ENCODE measurements at places on chromosomes 11 and 22.

DNA sequence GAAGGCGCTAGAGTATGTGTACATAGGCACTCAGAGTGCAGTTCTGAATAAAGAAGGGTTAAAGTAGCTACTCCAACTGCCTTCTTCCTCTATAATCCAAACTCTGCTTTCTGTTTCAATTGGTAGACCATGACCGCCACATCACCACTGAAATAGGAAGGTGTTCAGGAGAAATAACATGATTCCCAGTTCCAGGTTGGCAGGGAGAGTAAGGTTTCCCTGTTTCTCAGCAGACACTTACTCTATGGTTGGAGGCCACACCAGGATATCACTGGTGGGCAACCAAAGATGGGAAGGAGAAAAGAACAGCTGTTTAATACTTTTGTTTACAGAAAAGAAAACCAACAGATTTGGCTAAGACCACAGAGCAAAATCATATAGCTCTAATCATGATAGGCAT is 37.9 kb downstream of the PAK1 start:
- no peak for DNase-seq

DNA sequence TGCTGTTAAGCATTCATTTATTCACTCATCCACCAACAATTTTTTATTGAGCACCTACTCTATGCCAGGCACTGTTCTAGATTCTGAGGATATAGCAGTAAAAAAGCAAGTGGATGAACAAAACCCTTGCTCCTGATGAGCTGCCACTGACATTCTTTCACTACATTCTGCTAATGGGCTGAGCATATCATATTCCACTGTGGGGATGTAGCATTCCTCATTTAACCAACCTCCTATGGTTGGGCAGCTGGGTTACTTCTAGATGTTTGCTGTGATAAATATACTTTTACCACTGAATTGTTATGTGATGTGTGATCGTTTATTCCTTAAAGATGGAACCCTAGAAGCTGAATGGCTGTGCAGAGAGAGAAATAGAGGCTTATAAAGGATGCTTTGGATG is 176.9 kb downstream of the MN1 start:
- peak; percentile 61 for DNase-seq

GRCh38 chr11:111326824-111327223 is 28.5 kb downstream of the POU2AF3 start:
- DNase-seq, result no peak

GRCh38 chr11:113393501-113393985 is 6.0 kb downstream of the ANKK1 start:
- no peak for DNase-seq

GRCh38 chr11:8593935-8594909 is at the start of gene STK33:
Gene STK33, minus strand, starts transcription at chr11:8594228. Its CDS starts 119,323 bp downstream, at chr11:8474905.
- DNase-seq, result peak; percentile 42

DNA sequence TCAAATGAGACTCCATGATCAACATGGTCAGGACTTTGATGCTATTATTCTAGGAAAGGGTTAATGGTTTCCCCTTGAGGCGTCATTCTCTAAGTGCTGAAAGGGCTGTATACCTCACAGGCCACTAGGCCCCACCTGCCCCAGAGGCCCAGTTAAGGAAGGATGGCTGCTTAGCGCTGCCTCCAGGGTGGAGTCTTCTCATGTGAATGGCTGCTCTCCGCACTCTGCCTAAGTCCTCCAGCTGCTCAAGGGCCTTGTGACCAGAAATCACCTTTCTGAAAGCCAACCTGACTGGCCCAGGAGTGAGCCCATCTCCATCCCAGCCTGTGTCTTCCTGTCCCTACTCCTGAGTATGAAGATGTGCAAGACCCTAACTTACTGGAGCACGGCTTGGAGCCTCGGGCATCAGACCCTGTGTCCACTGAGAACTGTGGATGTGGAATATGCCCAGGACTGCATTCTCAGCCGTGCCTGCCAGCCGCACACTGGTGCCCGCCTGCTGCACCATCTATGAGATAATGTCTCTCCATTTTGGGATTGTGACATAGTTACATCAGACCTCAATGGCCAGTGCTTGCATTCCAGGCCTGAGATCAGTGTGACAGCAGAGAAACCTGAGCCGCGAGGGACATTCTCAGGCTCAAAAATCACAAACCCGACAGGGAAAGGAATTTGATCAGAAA is 51.0 kb downstream of the SNX19 start:
- peak; percentile 22 for DNase-seq

- no peak for DNase-seq
These were observed 66.0 kb downstream of the KCNQ1 start for GRCh38 chr11:2510626-2511402.

DNA sequence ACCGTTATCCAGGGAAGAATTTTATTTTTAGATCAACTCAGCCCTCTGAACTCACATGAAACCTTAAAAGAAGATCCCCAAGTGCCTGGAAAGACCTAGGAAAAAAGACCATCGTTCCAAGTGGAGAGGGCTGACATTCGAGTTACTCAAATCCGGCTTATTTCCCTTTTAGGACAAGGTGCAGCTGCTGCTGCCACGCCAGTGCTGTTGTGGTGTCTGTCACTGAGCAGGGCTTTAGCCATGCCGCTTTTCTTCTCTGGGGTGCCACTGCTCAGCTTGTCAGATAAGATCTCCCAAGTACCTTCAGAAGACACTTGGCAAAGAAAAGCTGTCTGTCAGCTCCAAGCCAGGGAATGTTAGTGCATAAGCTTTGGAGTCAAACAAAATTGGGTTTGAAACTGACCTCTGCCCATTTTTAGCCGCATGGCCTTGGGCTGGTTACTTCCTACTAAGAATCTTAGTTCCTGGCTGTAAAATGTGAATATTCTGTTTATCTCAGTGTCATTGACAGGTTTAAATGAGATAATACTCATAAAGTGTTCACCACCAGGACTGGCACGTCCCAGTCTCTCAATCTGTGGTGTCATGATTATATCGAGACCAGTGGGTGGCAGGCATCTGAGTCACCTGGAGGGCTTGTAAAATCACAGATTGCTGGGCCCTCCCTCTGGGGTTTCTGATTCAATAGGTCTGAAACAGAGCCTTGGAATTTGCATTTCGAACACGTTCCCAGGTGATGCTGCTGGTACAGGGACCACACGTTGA is 117.5 kb downstream of the PKNOX2 start:
- no peak for DNase-seq

DNA sequence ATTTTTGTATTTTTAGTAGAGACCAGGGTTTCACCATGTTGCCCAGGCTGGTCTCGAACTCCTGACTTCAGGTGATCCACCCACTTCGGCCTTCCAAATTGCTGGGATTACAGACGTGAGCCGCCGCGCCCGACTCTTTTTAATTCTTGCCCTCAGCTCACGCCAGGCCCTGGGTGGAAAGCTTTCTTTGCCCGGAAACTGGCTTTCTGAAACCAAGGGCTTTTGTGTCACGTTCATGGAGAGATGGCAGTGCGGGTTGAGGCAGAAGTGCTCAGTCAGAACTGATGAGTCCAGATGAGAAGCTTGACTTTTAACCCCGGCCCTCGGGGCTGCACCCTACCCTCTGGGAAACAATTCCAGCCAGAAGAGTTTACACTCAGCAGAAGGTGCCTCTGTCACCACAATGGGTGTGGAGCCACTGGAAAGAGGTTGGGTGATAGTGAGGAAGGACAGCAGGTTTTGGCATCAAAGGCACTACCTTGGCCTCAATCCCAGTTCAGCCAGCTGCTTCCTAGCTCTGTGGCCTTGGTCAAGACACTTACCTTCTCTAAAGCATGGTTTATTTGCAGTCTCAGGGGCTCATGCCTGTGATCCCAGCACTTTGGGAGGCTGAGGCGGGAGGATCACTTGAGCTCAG is 890 bp upstream of the ARFGAP3 start:
- no peak for DNase-seq

DNA sequence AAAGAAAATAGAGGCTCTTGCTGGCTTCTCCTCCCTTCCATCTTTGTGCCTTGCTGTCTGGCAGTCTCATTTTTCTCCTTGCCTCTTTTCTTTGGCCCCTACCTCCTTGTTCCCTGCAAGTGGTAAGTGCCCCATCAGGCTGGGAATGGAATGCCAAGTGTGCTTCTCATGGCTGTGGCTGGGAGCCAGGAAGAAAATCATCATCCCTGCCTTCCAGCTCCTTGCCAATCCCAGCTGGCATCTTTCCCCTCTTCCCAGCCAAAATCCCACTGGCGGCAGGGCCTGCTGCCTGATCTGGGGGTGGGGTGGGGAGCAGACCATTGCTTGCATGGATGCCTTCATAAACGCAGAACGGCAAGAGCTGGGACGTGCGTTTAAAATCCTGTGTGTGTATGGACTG is 27.0 kb upstream of the SLC25A18 start:
- peak; percentile 5 for DNase-seq

DNA sequence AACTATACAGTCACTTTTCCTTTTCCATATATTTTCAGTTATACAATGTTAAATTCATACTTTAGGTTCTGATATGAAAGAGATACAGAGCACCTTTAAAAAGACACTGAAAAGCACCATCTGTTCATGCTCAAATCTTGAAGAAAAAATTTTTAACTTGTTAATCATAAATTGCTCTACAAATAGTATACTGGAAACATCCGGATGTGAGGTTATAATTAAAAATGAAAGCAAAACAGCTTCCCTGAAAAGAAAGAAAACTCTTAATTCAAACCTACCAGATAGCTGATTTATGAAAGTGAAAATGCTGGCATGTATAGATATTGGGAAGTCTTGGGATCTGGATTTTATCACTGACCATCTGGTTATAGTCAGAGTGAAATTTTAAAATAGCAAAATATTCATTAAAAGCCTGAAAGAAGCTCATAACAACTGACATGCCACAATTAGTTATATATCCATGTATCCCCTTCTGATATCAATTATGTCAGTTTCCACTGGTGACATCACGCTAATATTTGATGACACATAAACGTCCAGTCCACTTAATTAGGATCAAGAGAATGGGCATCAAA is 740.0 kb downstream of the DLG2 start:
- DNase-seq, result peak; percentile 28

- DNase-seq, result no peak
These were observed 6.9 kb upstream of the SYT8 start for GRCh38 chr11:1827931-1828330.

GRCh38 chr22:50459496-50460140 is 15.2 kb downstream of the SBF1 start:
- DNase-seq, result no peak

DNA sequence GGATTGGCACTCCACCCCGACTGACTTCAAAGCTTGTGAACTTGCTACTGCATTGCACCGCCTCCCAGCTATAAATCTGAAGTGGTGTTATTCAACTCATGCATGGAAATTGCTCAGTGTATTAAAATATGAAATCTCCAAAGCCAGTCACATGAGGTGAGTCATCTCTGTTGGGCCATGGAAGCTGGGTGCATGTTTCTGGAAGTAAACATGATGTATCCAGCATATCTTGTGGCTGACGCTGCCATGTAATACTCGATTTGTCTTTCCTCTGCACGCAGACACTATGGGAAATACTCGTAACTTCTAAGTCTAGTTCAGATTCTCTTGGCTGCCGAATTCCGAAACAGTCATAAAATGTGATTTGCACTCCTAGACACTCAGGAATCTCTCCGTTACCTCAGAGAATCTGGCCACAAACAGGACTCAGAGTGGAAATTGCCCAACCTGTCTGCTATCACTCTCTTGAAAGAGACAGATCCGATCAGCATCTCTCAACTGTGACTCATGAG is 154.9 kb upstream of the MPPED2 start:
- peak; percentile 90 for DNase-seq

- no peak for DNase-seq
These were observed 72.3 kb downstream of the MN1 start for GRCh38 chr22:27729246-27729645.

DNA sequence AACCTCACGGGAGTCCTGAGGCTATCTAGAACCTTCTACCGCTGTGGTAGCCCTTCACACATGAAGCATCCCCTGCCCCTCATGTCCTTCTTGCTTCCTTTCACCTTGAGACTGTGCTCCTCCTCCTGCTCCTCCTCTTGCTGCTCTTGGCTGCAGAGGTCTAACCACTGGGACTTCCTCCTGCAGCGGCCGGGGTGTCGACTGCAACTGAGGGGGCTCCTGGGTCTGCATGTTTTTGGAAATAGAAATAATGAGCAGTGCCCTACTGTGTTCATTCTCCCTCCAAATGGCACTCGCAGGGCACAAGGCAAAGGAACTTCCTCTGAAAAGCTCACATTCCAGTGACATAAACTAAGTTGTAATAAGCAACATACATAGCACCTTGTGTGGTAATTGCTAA is 14.8 kb downstream of the PIWIL3 start:
- DNase-seq, result no peak

- DNase-seq, result no peak
These were observed 161.7 kb upstream of the CADM1 start for GRCh38 chr11:115665958-115666357.

DNA sequence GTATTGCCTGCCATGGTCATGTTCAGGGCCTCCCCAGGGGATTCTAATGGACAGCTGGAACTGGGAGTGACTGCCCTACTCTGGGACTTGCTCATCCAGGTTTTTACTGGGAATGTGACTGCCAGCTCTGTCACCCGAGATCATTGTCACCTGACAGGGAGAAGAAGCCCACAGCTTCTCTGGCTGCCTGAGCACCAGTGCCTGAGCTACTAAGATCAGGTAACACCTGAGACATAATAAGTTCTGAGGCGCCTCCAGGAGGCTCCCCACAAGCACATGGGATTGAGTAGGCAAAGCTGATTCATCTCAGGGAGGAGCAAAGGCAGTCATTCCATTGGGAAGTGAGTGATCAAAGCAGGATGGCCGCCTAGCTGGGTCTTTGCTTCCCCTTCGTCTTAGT is 84.2 kb upstream of the GALNT18 start:
- DNase-seq, result no peak

DNA sequence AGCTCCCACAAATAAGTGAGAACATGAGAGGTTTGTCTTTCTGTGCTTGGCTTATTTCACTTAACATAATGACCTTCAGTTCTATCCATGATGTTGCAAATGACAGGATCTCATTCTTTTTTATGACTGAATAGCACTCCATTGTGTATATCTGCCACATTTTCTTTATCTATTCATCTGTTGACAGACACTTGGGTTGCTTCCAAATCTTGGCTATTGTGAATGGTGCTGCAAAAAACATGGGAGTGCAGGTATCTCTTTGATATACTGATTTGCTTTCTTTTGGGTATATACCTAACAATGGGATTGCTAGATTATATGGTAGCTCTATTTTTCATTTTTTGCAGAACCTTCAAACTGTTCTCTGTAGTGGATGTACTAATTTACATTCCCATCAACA is 13.3 kb downstream of the GVQW3 start:
- no peak for DNase-seq

DNA sequence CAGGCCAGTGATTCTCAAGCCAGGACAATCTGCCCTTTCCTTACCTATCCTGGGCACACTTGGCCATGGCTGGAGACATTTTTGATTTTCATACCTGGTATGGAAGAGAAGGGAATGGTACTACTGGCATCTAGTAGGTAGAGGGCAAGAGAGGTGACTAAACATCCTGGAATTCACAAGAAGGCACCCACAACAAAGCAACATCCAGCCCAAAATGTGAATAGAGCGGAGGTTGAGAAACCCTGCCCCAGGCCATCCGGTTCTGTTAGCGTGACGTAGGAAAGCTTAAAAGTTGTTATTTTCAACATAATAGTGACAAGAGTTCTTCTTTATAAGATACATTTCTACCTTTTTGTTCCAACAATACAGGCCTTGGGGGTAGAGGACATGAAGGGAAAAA is 114.9 kb upstream of the ALX4 start:
- DNase-seq, result no peak

All from fibroblast of skin of right biceps (primary cell).